ENCODE measurements at places on chromosomes 2 and 18.

DNA sequence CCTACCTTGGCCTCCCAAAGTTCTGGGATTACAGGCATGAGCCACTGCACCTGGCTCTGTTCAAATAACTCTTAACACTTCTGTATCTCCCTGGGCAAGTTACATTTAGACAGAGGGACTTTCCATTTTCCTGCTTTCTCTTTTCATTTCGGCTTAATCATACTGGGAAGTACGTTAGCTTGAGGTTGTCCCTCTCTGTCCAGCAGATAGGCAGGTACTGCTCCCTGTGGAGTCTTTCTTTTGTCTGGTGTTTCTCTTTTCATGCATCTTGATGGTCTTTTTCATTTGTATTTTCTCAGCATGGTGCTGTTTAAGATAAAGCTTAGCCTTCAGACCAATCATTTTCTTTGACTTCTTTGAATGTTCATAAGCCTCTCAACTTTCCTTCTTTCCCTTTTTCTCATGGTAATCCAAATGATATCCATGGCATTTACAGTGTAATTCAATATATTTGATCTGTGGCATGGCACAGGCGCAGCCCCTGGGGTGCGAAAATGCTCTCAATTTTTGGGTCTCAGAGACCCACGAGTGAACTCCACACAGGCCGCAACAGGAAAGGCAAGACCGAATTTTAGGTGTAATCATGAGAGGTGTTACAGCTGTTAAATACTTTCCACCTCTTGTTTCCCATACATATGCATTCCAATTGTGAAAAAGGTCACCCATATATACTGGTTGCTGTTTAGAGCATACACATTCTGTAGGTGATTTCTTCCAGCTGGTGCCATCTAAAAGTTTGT lies 99.9 kb upstream of the MYO3B start:
- DNase-seq: no peak

- DNase-seq: no peak
Measured at GRCh38 chr2:138564586-138565229, 63.1 kb downstream of the SPOPL start.

- no peak for DNase-seq
Measured at GRCh38 chr18:46480226-46480625, 176.8 kb downstream of the LOXHD1 start.

GRCh38 chr2:67277450-67277849 lies 119.7 kb upstream of the ETAA1 start:
- DNase-seq: no peak

- no peak for DNase-seq
Measured at GRCh38 chr2:191350826-191351225, 105.6 kb downstream of the MYO1B start.

- no peak for DNase-seq
Measured at GRCh38 chr18:23143815-23144261, 8.6 kb downstream of the CABLES1 start.

DNA sequence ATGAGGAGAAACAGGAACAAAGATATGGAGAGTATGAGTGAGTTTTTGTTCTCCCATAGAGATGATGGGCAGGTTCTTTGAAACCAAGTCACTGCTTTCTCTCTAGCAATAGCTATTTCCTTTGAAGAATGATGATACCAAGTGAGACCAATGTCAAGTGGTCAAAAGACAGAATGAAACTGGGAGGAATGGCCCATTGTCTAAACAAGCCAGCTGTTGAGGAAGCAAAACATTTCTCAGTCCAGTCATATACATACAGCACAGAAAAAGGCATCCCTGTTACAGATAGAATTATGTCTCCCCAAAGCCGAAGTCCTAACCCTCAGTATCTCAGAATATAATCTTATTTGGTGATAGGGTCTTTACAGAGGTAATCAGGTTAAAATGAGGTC lies 66.1 kb upstream of the EPC2 start:
- no peak for DNase-seq

DNA sequence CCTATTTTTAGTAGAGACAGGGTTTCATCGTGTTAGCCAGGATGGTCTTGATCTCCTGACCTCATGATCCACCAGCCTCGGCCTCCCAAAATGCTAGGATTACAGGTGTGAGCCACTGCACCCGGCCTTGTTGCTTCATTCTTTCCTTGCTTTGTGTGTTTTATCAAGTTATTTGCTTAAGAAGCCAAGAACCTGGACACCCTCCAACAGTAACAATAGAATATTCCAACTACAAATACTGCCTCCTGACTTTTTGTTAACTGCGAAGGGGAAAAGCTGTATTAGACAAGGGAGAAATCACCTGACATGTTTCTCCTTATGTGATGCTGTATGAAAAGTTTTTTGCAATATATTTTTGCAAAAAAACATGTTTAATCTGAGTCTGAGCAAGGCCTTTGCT lies 297.2 kb downstream of the NCKAP5 start:
- DNase-seq: peak; percentile 39

GRCh38 chr2:48514348-48515003 lies 15.5 kb upstream of the STON1 start:
- DNase-seq: no peak

- DNase-seq: no peak
Measured at GRCh38 chr2:169118060-169118459, 48.7 kb downstream of the DHRS9 start.

GRCh38 chr2:205948883-205949282 lies 137.1 kb downstream of the INO80D start:
- peak; percentile 20 for DNase-seq

DNA sequence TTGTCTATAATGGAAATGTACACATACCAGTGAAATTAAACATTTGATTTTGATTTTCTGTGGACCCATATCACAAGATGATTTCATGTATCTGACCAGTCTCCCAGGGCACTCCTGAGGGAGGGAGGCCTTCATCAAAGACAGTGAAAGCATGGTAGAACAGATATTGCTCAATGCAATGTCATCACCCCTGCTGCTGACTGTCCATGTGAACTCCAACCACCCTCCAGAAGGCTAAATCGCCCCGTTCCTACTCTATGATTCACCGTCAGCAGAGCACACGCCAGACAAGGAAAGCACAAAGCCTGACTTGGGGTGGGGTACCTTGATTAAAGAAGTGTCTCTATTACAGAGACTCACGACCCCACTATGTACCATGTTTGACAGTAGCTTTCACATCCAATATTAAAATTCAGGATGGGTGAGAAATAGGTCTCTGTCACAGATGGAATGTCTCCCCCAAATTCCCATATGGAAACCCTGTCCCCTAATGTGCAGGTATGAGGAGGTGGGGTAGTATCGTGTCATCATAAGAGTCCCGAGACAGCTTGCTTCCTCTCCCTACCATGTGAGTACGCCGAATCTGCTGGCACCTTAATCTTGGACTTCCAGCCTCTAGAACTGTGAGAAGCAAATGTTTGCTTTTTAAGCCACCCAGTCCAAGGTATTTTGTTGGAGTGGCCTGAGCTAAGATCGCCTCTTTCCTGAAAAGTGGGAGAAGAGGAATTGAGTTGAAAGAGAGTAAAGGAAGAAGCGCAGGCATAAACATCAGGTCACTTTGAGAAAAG lies 42.4 kb downstream of the CYB5A start:
- peak; percentile 82 for DNase-seq

DNA sequence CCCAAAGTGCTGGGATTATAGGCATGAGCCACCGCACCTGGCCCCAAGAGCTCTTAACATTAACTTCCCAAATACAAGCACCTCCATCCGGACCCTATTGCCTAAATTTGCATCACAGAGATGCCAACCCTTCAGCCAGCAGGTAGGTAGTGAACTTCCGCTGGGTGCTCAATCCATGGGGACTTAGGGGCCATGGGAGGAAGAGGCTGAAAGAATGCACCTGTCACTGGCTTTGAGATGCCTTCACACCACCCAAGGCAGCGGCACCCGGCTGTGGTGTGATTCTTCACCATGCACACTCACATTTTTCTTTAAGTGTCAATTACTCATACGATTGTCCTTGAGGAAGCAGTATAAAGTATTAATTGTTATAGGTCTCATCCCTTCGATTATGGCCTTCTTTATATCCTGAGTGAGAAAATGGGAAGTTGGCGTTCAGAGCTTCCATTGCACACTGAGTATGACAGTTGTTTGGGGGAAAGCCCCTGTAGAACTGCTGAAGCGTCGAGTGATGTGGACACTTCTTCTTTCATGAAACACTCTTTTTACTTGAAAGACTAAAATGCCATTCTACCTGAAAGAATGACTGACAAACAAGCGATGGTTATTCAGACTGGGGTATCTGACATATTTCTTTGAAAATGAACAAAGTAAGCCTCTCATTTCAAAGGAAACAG lies 51.8 kb upstream of the BIN1 start:
- DNase-seq: no peak

DNA sequence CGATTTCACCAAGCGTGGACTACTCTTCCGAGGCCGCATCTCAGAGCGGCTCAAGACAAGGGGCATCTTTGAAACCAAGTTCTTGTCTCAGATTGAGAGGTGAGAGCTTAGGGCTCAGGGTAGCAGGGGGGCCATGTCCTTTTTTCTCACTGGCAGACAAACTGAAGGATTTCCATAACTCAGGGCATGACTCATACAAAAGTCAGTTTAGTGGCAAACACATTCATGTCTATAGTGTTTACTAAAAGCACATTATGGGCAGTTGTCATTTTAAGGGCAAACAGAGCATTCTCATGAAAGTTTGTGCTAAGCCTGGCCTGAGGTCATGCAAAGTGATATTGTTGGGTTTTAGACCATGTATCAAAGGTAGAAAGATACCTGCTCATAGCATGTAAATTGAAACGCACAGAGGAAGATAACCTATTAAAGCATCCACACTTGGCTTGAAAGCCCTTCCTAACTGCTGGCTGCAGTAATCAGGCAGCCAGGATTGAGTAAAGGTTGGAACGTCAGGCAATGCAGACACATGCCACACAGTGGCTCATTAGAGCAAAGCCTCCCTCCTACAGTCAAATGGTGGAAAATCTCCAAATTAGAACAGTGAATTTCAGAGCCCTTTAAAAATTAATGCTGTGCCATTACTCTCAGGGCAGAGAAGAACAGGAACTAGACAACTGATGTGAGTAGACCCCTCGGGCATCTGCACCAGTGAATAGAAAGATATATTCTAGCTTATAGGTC lies 54.2 kb downstream of the HK2 start:
- no peak for DNase-seq

- DNase-seq: peak; percentile 90
Measured at GRCh38 chr2:61017556-61018317, at the start of the genes PEX13 and PUS10. Gene PEX13 (plus strand): TSS chr2:61017720. CDS start chr2:61017760, 40 bp downstream. Gene PUS10 (minus strand): TSS chr2:61018255. CDS start chr2:61011890, 6,365 bp downstream.

DNA sequence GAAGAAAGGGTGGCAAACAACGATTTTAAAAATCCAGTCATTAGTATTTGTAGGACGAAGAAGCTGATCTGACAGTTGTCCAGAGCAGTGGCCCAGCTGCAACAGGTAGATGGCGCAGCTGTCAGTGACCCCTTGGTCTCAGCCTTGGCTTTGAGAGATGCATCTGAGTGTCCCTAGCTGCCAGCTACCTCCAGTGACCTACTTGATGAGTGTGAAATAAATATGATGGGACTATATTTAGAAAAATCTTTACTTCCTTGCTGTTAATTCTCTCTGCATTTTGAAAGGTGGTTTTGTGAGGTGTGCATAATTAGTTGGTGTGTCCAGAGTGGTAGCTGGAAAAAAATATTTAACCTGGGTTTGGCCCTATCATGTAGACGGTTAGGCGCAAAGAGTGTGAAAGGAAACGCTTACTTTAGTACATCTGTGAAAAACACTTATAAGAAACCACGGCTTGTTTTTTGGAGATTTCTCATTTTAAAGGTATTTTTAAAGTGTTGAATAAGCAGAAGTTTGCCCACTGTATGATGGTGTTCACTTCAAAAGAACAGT lies 963 bp downstream of the INPP1 start:
- DNase-seq: peak; percentile 48

GRCh38 chr2:210169516-210170195 lies 1.6 kb downstream of the KANSL1L start:
- DNase-seq: no peak
